ENCODE measurements at places on chromosomes 5 and 9.

DNA sequence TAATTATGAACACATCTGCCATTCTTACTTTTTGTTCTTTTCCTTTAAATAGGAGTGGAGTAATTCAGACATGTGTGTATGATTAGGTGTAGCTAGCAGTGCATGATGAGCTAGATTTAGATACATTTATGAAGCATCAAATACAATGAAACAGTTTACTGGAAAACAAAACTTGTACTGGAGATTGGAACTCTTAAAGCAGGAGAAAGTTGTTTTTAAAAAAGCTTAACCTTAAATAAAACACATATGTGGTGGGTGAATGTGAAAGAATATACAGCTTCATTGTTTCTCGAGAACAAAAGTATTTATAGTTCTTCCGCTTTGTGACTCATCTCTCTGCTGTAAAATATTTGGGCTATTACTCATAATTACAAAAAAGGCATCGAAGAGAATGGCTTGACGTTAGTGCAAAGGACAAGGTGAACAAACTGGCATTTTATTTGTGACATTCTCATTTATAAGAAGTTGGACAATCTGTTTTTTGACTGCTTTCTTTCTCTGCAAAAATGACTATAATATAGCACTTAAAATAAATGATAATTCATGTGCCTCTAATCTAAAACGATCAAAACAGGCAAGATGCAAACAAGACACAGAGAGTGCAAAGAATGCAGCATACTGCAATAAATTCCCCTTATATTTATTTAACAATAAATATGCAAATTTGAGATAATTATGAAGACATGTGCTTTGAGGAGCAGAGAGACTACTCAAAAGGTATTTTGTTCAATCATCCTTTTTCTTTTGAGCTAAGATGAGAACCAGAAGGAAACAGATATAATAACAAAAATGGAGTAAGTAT lies 478.8 kb downstream of the CETN3 start:
- DNase-seq = no peak

- no peak for DNase-seq
Observed at GRCh38 chr5:87400305-87400899, 12.3 kb downstream of the CCNH start.

DNA sequence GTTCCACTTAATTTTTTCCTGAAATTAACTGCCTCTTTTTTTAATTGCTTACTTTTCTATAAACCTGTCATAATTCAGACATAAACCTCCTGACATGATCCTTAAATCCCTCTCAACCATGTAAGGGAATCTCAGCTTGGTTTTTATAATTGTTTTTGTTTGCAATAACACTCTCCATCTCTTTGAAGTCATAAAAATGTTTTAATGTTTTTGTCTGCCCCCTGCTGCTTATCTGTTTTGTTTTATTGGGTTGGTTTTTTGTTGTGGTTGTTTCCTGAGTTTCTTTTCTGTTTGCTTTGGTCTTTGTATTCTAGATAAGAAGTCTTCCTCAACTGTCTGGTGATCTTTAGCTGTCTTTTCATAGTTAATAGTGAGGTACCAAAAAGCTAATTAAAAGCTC lies 142.0 kb downstream of the CDH6 start:
- no peak for DNase-seq

DNA sequence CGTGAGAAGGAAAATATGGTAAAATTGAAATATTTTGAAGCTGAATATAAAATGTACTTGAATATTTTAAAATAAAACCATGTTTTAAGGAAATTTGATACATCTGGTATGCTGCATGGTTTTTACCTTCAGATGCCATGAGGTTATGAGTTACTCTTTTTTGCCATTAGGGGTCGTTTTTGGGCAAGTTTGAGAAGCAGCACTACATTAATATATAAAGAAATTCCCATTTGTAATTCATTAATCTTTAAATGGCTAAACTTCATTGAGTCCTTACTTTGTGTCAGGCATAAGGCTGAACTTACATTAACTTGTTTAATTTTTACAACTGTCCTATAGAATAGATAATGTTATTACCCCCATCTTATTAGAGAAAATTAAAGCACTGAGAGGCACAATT lies 152.3 kb downstream of the KDM4C start:
- no peak for DNase-seq

DNA sequence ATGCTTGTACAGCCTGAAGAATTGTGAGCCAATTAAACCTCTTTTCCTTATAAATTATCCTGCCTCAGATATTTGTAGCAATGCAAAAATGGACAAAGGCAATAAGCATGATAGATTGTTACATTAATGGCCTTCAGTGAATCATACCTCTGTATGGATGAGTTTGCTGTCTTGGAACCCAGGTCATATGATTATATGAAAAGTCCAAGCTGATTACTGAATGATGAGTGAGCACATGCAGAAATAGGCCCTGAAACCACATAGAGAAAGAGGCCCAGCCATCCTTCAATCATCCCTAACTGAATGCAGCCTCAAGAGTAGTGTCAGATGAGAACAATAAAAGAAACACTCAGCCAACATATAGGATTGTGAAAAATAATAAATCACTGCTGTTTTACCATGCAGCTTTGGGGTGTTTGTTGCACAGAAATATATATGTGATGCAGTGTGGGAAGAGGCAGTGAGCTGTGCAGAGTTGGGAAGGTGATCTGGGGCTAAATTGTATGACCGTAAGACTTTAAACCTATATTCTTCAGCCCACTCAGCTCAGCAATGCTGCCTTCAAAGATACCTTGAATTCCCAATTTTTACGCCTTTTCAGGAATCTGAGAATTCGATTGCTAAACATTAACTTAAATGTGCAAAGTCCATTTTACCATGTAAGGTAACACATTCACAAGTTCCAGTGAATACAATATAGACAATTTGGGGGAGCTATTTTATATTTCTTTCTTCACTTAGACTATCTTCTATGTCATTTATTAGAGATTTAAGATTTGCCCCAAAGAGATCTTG lies 36.3 kb upstream of the SHISAL2B start:
- no peak for DNase-seq

- DNase-seq = no peak
Observed at GRCh38 chr9:95316794-95317118, 753 bp downstream of the FANCC start.

- DNase-seq = no peak
Observed at GRCh38 chr5:100787648-100788047, 115.4 kb downstream of the ST8SIA4 start.

DNA sequence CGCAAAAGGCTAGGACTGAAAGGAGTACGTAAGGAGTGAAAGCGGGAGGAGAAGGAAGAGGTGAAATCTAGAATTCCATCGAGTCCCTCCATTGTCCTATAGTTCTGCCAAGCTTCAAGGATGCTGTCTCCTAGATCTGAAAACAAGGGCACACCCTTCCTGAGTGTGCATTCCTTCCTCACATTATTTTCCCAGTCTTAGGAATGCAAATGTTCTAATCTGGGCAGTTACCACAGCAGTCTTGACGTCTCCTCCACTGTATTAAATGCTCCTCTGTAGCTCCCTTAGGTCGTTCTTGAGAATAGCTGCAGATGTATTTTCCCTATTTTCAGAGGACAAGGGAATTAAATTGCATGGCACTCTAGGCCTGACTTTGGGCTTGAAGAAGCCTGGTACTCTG lies 127.6 kb downstream of the SLIT3 start:
- DNase-seq = no peak

GRCh38 chr5:148378670-148379069 lies 5.1 kb upstream of the FBXO38 start:
- no peak for DNase-seq

DNA sequence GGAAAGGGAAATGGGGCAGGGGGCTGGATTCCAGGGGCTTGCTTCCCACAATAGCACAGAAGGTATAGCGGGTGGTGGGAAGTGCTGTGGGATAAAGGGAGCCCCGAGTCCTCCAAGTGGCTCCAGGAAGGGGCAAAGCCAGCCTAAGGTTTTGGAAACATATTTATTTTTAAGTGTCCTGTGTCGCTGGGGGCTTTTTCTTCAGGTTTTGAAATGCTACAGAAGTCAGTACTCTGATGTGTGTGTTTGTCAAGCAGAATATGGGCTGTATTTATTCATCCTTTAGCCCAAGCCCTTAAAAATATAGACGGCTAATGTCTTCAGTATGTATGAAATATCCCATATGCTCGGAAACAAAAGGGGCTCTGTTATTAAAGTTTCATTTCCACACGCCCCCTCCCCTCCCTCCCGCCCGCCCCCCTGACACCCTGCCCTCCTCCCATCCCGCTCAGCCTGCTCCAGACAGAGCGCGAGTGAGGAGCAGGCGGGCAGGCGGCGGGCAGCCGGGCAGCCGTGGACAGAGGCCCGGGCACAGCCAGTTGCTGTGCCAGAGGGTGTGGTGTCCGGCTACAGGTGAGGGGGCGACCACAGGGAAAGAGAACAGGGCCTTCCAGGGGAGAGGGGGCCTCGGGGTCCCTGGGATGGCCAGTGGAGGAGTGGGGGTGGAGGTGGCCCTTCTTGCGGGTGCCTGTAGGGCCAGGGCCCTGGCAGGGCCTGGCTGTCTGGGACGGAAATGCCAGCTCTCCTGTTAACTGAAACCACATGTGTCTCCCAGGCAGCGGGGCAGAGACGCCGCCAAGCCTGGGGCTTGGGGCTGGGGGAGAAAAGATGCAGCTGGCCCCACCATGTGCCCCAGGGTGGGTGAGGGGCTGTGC lies 39.6 kb upstream of the SYNPO start:
- DNase-seq = no peak

- no peak for DNase-seq
Observed at GRCh38 chr5:155087036-155087435, 73.5 kb downstream of the KIF4B start.

DNA sequence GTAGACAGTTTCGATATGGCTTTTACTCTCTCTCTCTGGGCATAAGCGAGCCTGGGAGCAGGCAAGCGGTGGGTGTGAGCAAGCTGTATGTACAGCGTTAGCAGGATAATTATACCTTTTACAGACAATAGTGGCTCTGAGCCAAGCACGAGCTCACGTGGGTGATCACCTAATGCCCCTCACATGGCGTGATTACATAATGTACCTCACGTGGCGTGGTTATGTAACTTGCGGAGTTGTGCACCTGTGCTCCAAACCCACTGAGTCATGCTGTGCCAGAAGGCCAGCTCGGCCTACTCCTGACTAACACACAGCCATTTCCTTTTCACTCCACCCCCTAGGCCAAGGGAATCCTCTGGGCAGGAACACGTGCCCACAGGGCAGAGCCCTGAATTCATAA lies 797.2 kb downstream of the EFNA5 start:
- no peak for DNase-seq

GRCh38 chr5:127517110-127517479 lies 345 bp upstream of the PRRC1 start:
- DNase-seq = no peak

- no peak for DNase-seq
Observed at GRCh38 chr5:136007271-136007670, 21.5 kb upstream of the TGFBI start.

GRCh38 chr5:55681301-55681700 lies 30.8 kb downstream of the SLC38A9 start:
- DNase-seq = no peak

DNA sequence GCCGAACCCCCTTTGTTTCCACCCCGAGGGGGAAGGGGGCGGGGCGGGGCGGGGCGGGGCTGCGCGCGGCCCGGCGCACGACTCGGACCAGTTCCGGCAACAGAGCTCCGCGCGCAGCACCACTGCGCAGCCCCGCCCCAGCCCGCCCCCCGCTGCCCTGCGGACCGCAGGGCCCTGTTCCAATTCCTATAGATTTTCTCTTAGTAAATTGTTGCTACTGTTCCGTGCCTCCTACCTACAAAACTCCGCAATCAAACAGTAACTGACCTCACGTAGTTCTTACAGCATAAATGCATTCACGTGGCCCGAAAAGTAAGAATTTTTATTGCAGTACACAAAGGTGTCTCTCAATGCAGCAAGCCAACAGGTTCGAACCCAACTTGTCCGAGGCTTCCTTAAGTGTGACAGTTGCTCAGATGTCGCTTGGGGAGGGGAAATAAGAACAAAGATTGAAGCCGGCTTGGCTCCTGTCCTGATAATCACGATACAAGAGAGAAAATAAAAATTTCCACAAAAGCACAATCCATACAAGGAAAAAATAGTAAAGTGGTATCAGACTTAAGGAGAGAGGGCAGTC lies 1.2 kb upstream of the RNF38 start:
- DNase-seq = no peak

DNA sequence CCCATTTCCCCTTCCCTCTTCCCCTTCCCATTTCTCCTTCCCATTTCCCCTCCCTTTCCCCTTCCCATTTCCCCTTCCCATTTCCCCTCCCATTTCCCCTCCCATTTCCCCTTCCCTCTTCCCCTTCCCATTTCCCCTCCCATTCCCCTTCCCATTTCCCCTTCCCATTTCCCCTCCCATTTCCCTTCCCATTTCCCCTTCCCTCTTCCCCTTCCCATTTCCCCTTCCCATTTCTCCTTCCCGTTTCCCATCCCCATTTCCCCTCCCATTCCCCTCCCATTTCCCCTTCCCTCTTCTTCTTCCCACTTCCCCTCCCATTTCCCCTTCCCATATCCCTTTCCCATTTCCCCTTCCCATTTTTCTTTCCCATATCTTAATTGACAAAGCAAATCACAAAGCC lies 109.0 kb downstream of the OLFM1 start:
- no peak for DNase-seq

- no peak for DNase-seq
Observed at GRCh38 chr5:71013575-71013974, 11.6 kb downstream of the NAIP start.

DNA sequence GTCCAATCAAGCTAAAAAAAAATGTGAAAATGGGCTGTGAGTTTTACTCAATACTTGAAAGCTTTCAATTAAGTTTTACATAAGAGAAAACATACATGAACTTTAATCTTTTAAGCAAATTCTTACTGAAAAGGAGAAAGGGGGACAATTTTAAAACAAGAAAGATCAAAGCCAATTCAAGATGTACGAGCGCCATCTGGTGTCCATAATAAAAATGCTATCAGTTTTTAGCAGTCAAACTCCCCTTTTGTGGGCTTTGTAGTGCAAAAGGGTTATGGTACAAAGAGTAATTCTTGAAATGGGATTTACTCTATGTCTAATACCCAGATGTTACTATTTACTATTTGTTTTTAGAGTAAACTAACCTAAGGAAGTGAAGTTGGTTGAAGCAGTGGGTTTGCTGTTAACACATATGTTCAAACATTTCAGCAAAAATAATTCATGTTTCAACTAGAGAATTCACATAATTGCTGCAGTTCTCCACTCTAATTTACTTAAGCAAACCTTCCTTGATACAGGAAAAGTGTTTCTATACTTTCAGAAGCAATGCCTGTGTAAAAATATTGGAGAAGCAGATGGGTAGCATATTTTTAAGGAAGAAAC lies 228.2 kb upstream of the TYRP1 start:
- DNase-seq = no peak

DNA sequence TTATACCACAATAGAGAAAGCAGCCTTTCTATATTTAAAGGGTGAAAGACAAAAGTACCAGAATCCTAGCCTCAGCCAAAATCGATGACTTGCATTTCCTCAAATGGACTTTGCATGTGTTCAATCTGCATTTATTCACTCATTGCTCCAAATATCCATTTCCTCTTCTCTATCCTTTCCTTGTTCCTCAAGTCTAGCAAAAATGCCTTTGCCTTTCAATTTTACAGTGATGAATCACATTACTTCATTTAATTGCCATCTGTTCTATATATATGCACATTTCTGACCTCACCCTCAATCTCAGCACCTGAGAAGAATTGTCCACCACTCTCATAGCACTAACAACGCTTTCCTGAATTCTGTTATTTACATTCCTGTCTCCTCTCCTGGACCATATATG lies 329.5 kb downstream of the CTNND2 start:
- DNase-seq = no peak

GRCh38 chr5:148697180-148697808 lies 43.0 kb upstream of the HTR4 start:
- no peak for DNase-seq
